ENCODE measurements at places on chromosomes 3 and 15.
A peak's percentile ranks its signal among the peaks of the same experiment; 100 is the strongest.

GRCh38 chr3:166955201-166955939 lies 424.7 kb downstream of the ZBBX start:
- DNase-seq = no peak

DNA sequence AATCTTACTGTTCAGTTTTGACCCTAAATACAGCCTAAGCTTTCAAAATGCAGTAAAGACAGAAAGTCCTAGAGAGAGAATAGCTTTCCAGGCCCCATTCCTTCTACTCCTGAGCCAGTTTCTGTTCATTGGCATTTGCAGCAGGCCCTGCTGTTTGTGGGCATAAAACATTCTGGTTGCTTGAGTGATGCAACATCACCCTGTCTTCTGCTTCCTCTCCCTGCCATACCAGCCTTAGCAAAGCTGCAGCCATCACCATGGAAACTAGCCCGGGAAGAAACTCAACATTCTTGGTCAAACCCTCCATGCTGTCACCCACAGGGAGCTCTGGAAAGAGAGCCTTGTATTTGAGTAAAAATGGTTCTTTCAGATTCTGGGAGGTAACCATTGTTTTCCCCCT lies 325.7 kb downstream of the MAGI1 start:
- no peak for DNase-seq

DNA sequence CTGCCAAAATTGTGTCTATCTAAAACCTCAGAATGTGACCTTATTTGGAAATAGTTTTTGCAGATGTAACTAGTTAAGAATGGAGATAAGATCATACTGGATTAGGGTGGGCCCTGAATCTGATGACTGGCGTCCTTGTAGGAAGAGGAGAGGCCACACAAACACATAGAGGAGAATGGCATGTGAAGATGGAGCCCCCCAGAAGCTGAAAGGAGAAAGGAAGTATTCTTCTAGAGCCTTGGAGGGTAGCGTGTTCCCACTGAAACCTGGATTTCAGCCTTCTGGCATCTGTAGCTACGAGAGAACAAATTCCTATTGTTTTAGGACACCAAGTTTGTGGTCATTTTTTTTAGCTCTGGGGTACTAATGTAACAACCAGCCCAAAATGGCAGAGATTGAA lies 423.0 kb upstream of the TPM1 start:
- DNase-seq = no peak

DNA sequence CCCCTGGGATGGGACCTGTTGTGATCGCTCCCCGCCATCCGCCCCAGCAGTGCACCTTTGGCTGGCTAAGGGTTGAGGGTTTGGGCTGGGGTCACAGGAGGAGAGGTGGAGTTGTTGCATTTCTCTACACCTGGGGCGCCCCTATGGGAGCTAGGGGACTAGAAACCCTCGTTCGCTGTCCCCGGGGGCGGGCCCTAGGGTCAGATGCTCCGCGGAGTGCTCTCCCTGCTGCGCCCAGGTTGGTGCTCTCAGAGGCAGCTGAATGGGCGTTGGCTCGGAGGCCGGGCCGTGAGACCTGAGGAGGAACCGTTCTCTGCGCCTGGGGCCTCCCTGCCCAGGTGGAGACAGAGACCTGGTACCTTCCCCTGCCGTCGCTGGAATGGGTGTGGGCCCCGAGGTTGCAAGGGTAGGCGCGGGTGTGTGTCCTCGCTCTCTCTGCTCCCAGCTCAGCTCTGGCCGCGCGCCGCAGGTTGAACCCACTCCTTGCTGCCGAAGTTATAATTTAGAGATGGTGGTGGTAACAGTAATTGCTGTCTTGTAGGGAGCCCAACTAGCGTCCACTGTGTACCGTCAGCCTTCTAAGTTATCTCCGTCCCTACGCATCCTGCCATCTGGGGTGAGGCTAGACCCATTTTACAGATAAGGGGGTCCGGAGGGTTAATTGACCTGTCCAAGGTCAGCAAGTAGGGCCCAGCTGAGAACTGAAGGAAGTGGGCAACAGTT lies 965 bp downstream of the FLNB start:
- DNase-seq = peak; percentile 39

GRCh38 chr15:65660927-65661326 lies 39.2 kb downstream of the SLC24A1 start:
- DNase-seq = no peak

- DNase-seq = no peak
These were observed 209.5 kb upstream of the TRIM42 start for GRCh38 chr3:140468407-140468806.

GRCh38 chr15:66963084-66963483 lies 102.3 kb upstream of the SMAD3 start:
- no peak for DNase-seq

- no peak for DNase-seq
These were observed 123.1 kb upstream of the SLC2A2 start for GRCh38 chr3:171149526-171150116.

GRCh38 chr15:43067717-43068461 lies 37.9 kb downstream of the UBR1 start:
- DNase-seq = no peak

GRCh38 chr15:98657721-98658120 lies 9.4 kb downstream of the IGF1R start:
- DNase-seq = no peak

- DNase-seq = no peak
These were observed 6.7 kb upstream of the CSK start for GRCh38 chr15:74775132-74775562.

- no peak for DNase-seq
These were observed 91.3 kb downstream of the PRICKLE2 start for GRCh38 chr3:64133987-64134386.

- no peak for DNase-seq
These were observed 5.9 kb upstream of the EDEM1 start for GRCh38 chr3:5181469-5182141.

DNA sequence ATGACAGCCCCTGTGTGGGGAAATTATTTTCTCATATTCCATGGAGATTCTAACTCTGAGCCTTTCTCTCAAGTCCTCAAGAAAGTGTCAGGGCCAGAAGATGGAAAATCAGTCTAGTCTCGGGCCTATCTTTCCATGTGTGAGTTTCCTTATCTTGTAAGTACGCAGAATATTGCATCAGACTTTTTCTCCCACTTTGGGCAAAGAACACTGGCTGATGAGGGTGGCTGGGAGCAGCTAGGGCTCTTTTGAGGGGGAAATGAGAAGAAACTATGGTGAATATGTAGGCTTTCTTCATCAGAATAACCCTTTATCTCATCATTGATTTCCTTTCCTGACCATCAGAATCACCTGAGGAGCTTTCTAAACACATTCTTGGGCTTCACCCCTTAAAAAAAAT lies 264.0 kb downstream of the CLSTN2 start:
- DNase-seq = no peak

- no peak for DNase-seq
These were observed 335.1 kb upstream of the ICE2 start for GRCh38 chr15:60814062-60814461.

GRCh38 chr3:46892285-46893145 lies 15.0 kb downstream of the PTH1R start:
- DNase-seq = no peak

DNA sequence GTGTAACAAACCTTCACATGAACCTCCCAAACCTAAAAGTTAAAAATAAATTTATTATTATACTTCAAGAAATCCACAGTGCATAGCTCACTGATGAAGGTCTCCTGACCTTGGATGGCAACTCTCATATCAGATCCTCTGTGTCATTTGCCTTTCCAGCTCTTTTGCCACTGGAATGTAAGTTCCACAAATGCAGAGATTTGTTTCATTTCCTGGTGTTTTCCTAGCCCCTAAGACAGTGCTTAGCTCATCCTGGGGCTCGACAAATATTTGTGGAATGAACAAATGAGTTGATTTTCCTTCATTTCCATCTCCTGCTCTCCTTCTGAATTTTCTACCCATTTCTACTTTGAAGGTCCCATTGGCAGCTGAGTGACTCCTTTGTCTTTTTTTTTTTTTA lies 56.0 kb downstream of the FRMD4B start:
- DNase-seq = no peak

- no peak for DNase-seq
These were observed 145.7 kb upstream of the PLAAT1 start for GRCh38 chr3:193095366-193095765.

DNA sequence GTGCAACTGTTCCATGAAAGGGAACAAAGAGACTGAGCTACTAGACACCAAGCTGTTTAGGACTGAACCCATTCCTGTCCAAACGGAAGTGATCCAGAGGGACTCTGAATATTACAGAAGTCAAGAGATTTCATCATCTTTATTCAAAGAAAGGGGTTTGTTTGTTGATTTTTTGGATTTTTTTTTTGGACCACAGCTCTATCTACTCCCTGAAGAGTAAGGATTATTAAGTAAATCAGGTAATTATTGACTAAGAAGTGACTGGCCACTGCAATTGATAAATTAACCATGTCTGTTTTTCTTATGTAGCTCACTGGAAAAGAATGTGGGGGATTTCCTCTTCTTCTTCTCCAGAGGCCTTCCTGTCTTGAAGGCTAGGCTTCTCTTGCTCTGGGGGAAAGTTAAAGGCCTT lies 146.6 kb upstream of the TPM1 start:
- DNase-seq = no peak

DNA sequence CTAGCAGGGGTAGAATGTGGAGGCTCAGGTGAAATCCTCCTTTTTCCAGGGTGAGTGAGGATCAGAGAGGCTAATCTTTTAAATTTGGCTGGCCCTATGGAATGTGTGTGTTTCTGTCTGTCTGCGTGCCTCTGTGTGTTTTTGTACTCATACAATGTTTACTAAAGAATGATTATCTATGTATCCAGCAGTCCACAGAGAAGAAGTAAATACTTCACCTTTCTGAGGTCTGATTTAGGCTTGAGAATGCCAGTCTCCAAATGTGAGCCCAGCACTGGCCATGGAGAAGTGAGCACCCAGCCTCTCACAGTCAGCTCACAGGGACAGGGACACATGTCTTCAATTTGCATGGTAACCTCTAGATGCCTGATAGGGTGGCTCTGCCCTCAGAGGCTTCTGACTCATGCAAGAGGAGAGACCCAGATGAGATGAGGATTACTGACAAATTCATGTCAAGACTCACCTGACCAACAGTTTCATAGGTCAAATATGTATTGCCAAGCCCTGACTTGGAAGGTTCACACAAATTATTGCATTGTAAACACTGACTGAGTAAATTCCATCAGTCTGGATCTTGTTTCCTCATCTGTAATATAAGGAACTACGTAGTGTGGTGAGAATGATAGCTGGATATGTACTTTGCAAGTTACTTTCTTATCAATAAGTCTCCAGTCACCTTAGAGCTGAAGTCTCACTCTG lies 31.0 kb downstream of the ENTPD3 start:
- no peak for DNase-seq

GRCh38 chr15:70406617-70407335 lies 309.1 kb upstream of the TLE3 start:
- no peak for DNase-seq

DNA sequence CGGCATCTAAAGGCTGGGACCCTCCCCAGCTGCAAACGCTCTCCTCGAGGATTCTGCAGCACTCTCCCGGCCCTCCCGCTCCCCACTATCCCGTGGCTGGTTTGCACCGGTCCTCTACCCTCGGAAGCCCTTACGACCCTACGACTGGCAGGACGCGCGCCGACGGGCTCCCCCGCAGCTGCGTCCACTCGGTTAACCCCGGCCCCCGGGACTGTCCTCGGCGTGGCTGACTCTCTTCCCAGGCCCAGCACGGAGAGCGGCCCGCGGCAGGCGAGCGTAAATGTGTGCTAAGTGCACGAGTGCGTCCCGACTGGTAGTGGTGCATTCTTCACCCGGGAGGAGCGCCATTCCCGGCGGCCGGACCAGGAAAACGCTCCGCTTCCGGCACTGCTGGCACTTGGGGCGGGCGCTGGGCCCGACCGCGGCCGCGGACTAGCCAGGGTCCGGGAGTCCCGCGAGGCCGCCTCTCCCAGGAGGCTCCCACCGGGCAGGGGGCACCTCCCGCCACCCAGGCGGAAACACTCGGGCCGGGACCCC lies 508 bp downstream of the GORASP1 start:
- no peak for DNase-seq

DNA sequence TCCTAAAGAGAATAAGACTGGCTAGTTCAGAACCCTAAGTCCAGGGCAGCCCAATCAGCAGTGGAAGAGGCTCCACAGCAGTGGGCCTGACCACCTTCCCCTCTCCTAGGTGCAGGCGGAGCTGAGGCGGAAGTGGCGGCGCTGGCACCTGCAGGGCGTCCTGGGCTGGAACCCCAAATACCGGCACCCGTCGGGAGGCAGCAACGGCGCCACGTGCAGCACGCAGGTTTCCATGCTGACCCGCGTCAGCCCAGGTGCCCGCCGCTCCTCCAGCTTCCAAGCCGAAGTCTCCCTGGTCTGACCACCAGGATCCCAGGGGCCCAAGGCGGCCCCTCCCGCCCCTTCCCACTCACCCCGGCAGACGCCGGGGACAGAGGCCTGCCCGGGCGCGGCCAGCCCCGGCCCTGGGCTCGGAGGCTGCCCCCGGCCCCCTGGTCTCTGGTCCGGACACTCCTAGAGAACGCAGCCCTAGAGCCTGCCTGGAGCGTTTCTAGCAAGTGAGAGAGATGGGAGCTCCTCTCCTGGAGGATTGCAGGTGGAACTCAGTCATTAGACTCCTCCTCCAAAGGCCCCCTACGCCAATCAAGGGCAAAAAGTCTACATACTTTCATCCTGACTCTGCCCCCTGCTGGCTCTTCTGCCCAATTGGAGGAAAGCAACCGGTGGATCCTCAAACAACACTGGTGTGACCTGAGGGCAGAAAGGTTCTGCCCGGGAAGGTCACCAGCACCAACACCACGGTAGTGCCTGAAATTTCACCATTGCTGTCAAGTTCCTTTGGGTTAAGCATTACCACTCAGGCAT lies 33.7 kb downstream of the VIPR1 start:
- peak; percentile 31 for DNase-seq

GRCh38 chr3:40404591-40405198 lies 17.7 kb downstream of the ENTPD3 start:
- DNase-seq = no peak

DNA sequence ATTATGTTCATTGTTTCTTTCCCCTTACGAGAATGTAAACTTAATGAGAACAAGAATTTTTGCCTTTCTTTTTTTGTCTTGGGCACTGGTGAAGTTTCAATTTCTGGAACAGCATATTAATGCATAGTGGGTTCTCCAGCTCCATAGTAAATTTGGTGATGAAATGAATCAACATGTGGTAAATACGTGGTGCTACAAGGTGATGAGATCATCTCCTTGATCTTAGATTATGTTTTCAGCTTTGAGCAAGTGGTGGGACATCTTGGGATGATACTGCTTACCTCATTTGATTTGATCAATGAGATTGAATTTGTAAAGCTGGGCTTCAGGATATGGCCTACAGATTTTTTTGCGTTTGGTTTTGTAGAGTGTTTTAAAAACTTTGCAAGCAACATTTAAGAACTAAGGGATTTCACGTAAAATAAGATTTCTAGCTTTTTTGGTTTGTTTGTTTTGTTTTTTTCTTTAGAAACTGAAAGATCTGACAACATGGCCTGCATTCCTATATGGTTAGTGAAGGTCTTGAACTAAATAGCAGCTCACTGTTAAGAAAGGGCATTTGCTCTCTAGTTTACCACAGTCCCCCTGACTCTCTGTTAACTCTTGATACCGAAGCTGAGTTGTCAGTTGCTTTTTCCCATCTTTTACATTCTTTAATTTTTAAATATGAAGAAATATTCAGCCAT lies 45.6 kb downstream of the FNDC3B start:
- DNase-seq = no peak

- no peak for DNase-seq
These were observed 46.9 kb downstream of the CHRD start for GRCh38 chr3:184426691-184427141.
